GM13976 (cell line): ENCODE measurements at places on chromosomes 3 and 15.

DNA sequence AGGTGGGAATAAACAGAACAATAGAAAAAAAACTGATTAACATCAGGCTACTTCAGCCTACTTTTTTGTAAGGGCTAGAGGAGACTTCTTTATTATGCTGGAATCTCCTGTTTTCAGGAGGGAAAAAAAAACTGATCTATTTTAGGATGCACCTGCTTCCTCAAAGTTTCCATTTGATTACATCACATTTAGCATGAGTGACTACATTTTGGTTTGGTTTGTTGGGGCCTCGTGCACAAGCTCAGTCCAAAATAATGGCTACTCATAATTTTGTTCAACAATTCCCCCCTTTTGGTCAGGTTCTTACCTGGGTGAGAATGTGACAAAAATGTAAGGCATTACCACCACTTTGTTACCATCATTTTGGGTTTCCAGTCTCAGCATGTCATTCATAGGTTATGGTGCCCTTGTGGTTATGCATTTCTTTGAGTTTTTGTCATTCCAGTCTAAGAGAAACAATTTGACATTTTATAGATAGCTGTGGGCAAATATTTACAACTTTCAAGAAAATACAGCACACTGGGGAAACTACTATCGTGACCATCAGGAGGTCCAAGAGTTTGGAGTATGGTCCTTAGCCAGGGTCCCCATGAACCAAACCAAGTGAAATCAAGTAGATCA, 93.6 kb upstream of the ATP11B start:
- no peak for DNase-seq

- no peak for DNase-seq
Measured at GRCh38 chr3:38397320-38397719, 50.7 kb downstream of the XYLB start.

DNA sequence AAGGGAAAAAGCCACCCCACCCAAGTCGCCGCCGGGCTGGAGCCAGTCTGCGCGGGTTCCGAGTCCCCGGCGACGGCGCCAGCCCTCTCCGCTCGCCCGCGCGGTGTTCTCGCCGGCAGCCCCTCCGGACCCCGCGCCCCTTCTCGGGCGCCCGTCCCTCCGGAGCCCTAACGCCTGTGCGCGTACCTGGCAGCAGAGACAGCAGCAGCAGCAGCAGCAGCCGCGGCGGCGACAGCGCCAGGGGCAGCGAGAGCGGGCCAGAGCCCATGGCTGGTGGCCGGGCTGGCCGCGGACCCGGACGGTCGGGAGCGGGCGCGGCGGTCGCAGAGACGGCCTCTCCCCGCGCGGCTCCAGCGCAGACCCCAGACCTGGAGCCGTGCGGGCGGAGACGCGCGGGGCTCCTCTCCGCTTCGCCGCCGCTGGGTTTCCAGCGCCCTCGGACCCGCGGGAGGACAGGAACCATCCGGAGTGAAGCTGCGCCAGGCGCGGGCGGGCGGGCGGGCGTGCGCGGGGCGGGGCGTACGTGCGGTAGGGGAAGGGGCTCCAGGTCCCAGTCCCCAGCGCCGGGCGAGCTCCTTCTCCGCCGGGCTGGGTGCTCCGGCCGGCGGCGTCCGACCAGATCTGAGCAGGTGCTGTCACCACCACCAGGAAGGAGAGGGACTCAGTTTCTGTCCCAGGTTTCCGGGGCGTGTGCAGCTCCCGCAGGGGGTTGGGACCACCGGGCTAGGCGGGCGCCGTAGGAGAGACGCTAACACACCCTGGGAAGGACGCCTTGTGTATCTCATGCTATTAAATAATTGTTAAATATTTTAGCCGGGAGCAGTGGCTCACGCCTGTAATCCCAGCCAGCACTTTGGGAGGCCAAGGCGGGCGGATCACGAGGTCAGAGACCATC, at the start of gene CHRNA3:
Gene CHRNA3, minus strand, starts transcription at position 470 of the 895 bp plus-strand sequence. Its CDS starts 202 bp downstream, at position 268.
- DNase-seq, result no peak

- no peak for DNase-seq
Measured at GRCh38 chr3:119630880-119631329, 29.5 kb downstream of the POPDC2 start.

DNA sequence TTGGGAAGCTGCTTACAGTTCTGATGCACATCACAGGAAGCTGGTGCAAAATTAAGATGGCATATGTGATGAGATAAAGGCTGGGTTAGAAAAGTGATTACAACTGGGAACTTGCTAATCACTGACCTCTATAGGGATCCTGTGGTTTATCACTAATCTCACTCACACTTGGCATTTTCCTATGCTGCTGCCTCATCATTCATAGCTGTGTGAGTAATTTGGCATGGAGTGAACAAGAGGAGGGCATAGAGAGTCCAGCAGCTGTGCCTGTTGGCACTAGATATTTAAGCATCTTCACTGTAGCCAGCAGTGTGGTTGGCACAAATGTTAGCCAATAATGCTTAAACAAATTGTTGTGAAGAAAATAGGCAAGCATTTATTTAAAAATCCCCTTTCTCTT, 217.7 kb upstream of the CGNL1 start:
- no peak for DNase-seq

DNA sequence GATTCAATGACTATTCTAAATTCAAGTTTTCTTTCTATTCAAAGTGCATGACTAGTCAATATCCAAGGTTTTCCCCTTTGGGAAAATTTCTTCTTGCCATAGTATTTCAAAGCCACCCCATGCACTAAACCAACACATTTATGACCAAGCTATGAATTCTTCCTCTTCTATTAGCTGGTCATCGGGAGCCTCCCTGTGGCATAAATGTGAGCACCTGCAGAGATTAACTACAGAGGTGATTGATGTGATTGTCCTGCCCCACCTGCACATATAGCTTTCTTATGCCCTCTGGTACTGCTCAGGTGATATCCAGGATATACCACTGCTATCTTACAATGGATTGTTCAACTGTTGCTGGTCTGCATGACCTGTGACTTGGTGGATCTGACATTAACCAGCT, 694.9 kb downstream of the ZBBX start:
- DNase-seq, result no peak

DNA sequence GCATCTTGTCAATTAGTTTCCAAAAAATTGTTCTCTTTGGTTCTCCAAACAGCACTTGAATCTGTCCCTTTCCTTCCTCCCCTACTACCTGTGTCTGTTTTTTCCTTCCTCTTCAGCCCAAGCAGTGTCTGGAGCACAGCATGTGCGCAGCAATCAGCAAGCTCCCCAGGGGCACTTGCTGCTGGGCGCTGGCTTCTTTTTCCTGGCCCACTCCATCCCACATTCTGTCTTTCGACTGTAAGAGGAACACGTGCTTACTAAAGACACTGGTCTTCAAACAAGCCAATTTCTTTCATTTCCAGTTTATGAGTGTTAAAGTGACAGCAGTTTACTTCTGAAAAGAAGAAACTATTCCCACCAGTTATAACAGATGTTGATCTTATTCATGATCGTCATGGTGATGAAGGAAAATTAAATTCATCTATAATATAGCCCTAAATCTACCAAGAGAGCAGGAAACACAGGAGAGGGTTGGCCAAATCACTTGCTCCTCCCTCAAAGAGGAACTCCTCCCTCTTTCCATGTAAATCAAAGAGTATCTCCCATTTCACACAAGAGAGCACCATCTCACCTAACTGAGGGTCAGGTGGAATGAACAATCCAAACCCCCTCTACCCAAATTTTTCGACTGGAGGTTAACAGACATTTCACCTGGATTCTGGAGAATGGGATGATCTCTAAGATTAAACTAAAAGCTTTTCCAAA, 115.4 kb downstream of the IGF2BP2 start:
- DNase-seq, result no peak

GRCh38 chr3:52494886-52495495, at the start of gene STAB1:
Gene STAB1 (plus strand): TSS chr3:52495338. CDS start chr3:52495414, 76 bp downstream.
- DNase-seq, result no peak

GRCh38 chr15:68608206-68608843, 29.5 kb downstream of the CORO2B start:
- DNase-seq, result no peak

- DNase-seq, result no peak
Measured at GRCh38 chr3:12275974-12276650, 12.8 kb upstream of the PPARG start.

- no peak for DNase-seq
Measured at GRCh38 chr3:87069971-87070370, 79.0 kb upstream of the VGLL3 start.

GRCh38 chr15:63323798-63324563, 46.6 kb downstream of the APH1B start:
- no peak for DNase-seq

GRCh38 chr3:152382312-152383135, 113.8 kb downstream of the MBNL1 start:
- DNase-seq, result no peak

- DNase-seq, result peak; percentile 51
Measured at GRCh38 chr3:58414538-58415197, 19.0 kb downstream of the PDHB start.

- DNase-seq, result no peak
Measured at GRCh38 chr3:64061628-64062027, 38.3 kb upstream of the PSMD6 start.

DNA sequence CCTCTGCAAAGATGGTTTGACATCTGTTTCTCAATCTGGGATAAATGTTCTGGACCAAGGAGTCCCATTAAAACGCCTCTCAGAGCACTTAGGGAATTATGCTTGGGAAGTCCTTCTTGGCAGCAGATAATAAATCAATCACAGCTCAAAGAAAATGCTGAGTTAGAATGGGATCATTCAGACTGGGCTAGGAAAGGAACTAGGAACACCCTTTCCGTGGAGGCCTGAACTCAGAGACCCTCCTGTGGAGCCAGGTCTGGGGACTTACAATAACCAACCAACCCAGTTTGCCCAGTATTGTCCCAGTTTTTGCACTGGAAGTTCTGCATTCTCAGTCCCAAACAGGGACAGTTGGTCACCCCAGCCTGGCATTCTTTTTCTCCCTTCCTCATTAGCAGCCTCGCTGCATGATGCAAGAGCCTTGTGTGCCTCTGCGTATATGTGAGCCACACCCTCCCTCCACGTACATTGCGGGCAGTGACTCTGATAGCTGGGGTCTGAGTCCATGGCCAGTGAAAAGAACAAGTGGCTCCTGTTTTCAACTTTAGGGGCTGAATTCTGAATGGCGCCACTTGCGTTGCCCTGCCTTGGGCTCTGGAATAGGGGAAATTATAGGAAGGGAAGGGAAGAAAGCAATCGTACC, 88.7 kb downstream of the SEMA5B start:
- DNase-seq, result no peak

DNA sequence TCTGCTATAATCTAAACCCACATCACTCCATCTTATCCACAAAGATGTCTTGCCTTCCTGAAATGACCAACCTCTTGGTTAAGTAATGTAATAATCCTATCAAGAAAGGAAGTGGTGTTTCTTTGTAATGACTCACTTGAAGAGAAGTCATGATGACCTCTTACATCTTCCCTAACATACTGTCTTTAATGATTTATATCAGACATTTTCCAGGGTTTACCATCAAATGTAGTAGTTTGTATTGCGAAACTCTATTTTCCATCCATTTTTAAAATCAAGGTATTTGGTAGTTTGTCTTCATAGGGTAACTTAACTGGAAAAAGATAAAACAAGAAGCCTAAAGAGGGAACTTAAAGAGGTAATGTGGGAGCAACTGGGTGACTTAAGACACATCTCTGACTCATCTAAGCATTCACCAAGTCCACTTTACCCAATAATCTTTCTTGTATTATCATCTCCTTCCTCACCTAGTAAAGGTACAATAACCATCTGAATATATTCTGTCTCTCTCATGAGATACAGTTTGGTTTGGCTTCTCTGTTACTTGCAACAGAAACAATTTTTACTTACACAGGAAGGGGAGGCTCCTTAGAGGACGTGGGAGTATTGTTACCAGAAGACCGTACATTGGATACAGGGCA, 5.7 kb upstream of the MAPK6 start:
- peak; percentile 50 for DNase-seq

DNA sequence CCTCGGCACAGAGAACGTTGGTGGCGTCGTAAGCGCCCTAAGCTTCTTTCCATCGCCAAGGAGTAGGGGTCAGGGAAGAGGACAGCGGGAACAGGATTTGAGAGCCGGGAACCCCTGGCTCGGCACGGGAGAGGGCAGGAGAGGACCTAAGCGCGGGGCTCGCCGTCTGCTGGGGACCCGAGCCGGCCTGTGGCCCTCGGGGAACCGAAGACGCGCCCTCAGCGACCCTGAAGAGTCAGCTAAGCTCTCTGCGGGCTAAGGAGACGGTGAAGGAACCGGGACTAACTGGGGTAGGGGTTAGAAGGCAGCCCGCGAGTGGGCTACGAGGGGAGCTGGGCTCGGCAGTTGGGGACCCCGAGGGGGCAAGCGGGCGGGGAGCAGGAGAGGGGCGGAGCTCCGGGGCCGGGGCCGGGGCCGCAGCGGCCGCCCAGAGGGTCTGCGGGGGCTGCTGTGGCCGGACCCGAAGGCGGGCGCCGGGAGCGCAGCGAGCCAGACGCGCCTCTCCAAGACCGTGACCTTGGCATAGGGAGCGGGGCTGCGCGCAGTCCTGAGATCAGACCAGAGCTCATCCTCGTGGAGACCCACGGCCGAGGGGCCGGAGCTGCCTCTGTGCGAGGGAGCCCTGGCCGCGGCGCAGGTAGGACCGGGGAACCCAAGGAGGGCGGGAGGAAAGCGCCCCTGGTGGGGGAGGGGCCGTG, 574 bp downstream of the CASR start:
- peak; percentile 53 for DNase-seq

DNA sequence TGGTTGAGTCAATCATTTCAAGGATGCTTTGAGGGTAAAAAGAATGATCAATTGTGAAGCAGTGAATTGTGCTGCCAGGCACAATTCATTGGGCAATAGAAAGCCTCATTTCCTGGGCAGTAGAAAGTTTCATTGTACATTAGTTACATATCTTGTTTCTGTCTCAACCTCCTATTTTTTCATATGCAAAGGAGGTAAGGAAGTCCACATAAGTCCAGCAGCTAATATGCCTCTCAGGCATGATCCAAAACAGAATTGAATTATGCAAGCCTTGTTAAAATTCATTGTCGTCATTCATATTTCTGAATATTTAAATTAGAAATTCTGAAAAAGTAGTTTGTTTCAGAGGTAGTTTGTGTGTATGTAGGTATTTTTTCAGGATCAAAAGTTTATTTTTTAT, 65.8 kb downstream of the TFRC start:
- DNase-seq, result no peak

DNA sequence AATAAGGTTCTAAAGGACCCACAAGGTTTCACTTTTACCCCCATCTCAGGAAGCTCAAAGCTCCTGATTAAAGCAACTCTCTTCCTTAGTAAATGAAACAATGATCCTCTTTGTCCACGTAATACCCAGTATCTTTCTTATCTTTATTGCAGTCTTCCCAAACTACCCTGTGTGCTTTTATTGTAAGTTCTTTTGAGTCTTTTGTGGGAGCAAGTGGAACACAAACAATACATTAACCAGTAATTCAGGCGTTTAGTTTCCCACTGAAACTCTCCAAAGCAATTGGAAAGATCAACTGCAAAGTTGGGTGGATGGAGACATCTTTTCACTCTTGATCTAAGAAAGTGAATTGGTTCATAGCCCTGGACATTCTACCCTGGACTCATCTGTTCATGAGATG, 240.0 kb downstream of the ZNF621 start:
- no peak for DNase-seq

DNA sequence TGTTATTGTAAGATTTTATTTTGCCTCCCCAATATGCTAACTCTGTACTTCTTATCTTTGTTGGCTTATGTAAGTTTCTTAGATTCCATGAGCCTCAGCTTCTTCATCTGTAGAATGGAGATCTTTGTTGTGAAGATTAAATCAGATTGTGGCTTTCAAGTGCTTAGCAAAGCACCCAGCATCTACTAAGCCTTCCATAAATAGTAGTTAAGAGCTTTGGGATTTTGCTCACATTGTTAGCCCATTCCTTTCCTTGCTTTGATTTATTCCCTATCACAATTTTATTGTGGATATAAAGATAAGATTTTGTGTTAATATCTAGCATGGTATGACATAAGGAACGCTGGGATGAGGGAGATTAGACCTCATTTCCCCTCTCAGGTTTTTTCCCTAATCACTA, 501.4 kb downstream of the PYDC2 start:
- no peak for DNase-seq
